ENCODE measurements at places on chromosomes 7 and 10. TPM values are rescaled to one million over a fixed set of nuclear protein-coding genes. Genes with fewer than 3 reads are reported as not detected.

DNA sequence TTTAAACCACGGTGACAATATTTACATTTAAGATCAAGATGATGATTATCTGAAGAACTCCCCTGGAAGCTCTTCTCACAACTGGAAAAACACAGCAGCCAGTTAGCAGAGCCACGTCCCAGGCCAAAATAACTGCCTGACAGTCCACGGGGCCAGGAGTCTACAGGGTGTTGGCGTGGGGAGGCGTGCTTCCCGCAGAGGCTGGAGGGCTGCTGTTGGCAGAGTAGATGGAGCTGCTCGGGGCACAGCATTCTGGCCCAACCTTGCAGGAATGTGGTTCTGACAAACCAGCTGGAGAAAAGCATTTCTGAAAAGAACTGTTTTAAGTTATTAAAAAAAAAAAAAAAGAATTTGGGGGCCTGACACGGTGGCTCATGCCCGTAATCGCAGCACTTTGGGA, 177.9 kb downstream of the EBF3 start:
- DNase-seq: no peak

- no peak for DNase-seq
These were observed 102.5 kb upstream of the CELF2 start for GRCh38 chr10:10915215-10915614.

DNA sequence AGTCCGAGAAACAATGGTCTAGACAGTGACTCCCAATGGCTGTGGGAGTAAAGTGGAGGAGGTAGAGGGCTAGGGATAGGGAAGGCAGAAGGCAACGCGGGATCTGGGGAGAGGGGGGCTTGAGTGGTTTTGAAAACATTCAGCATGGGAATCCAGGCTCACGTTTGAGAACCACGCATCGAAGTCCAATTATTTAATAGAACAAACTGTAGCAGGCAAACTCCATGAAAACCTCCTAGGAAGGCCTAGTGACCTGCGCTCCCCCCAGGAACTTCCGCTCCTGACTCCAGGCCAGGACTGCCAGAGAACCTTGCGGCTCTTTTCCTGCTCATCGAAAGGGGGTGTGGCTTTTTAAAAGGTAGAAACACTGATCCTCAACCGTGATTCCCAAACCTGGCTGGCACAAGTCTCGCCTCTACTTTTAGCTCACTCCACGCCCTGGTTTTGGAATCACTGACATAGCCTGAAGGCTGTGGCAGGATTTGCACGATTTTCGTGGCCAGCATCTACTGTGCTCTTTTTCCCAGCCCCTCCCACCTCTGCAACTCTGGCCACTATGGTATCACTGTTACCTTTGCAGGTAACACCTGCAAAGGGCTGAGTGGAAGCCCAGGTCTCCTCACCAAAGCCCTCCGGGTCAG, 43.4 kb downstream of the MYOF start:
- no peak for DNase-seq

Gene NME8
- total RNA-seq: not detected

Gene CNPY1
- not detected for total RNA-seq

Gene ADAM22
- 2.1 TPM for total RNA-seq

Gene ADRB1
- 34.5 TPM for total RNA-seq

Gene OR9A2
- total RNA-seq: not detected

Gene ASB10
- not detected for total RNA-seq

Gene LIPN
- not detected for total RNA-seq

Measured in sigmoid colon (tissue), 7 donors.